Fibroblast of gingiva (primary cell): ENCODE measurements at places on chromosomes 12 and 14.

- DNase-seq: no peak
Measured at GRCh38 chr12:108102363-108102762, 26.7 kb upstream of the WSCD2 start.

- no peak for DNase-seq
Measured at GRCh38 chr12:58811346-58811745, 109.0 kb downstream of the LRIG3 start.

GRCh38 chr14:69994002-69994401 is 114.8 kb downstream of the SMOC1 start:
- DNase-seq: no peak

- DNase-seq: no peak
Measured at GRCh38 chr14:101917413-101918017, 46.9 kb upstream of the DYNC1H1 start.

DNA sequence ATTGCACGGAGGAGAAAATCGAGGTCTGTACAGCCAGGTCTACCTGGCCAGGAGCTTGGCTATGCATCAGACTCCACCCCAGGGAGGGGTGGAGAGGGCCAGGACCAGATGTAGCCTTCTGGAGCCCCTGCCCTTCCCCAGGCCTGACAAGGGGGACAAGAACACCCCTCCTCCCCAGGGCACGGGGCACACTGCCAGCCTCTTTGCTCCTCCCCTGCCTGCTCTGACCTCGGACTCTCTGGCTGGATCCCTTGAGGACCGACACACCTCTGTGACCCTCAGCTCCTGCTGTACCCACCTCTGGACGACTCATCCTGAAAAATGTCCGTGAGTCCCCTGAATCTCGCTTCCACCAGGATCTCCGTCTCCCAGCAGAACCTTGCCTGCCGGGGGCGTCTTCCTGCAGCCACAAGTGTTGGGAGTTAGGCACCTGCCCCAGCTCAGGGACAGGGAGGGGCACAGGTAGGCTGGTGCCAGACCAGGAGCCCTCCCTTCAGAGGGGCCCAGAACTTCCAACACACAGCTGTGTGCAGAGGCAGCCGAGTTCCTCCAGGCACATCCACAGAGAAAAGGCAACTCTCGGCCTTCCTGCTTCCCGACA is 21.8 kb downstream of the AHNAK2 start:
- DNase-seq: no peak
